Naive B cell (primary cell): ENCODE measurements at places on chromosomes 11 and 22.

- no peak for DNase-seq
These were observed 140.7 kb downstream of the NXPE2 start for GRCh38 chr11:114819028-114819427.

- no peak for DNase-seq
These were observed 1.2 kb downstream of the DNAJC4 start for GRCh38 chr11:64231546-64231945.

GRCh38 chr11:74468936-74469335 lies 1.6 kb upstream of the KCNE3 start:
- no peak for DNase-seq

- no peak for DNase-seq
These were observed 452.1 kb downstream of the NTM start for GRCh38 chr11:131822506-131822905.

- no peak for DNase-seq
These were observed 804 bp downstream of the ACER3 start for GRCh38 chr11:76861490-76861953.

DNA sequence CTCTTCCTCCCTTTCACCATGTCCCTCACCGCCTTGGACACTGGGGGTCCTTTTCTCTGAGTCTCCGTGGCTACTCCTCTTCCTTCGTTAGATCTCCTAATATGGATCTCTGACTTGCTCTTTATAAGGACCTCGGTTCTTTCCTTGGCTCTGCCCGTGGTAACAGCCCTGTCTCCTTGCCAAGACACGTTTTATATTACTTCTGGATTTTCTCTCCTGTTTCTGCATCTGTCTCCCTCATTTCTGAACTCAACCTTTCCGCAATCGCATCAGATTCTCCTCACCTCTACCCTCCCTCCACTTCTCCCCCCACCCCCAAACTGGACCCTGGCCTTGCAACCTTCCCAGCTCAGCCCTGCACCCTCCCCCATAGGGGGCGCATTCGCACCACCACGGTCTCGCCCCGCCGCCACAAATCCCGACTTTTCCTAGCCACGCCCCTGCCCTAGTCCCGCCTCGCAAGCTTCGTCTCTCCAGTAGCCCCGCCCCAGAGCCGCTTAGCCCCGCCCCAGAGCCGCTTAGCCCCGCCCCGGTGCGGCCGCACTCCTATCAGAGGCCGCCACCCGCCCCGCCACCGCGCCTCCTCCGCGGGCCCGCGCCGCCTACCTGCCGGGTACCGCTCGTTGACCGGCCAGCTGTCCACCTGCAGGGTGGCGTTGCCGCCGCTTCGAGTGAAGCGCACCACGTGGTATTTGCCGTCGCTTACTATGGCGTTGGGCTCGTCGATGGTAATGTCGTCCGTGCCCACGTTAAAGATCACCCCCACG lies 39.0 kb downstream of the SLC22A12 start:
- no peak for DNase-seq

- DNase-seq = no peak
These were observed 15.0 kb downstream of the SMIM38 start for GRCh38 chr11:69170704-69171103.

DNA sequence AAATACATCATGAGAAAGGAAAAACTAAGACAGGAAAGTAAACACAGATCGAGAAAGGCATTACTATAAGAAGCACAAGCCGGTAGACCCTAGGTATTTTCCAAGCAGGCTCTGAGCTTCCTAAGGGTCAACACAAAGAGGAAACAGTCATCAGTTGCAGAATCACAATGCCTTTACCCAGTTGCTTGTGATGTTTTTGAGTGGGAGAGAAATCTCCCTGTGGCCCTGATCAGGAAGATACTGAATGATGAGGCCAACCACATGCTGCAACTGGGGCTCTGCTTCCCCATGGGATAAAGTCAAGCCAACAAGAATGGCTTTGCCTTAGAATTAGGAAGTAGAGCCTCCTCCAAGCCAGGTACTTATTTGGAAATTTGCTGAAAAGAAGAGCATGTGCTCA lies 132.6 kb downstream of the MICAL2 start:
- DNase-seq = no peak

GRCh38 chr11:1887451-1888346 lies 4.0 kb downstream of the PRR33 start:
- DNase-seq = no peak

- no peak for DNase-seq
These were observed 51.7 kb upstream of the RCN1 start for GRCh38 chr11:32039149-32039548.

DNA sequence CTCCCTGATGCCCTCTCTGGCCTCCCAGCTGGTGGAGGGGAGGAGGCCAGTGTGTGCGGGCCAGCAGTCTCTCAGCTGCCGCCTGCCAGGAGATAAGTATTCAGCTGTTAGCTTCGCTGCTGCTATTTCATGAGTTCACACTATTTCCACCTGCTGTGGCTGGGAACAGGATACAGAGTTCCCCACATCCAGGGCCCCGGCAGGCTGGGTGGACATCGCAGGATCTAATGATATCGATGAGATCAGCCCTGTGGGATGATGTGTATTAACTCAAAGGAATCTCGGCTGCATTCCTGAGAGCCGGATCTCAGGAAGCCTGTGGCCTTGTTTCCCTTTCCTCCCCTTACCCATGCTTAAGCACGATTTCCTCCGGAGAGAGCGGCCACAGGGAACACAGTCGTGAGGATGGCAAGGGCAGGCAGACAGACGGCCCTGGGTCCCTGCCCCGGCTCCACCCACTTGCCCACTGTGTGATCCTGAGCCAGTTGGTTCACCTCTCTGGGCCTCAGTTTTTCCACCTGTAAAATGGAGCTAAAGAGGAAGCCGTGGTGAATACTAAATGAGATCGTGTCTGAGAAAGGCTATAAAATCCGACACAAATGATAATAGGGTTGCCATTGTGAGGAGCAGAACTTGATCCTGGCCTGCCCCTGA lies 6.5 kb upstream of the PVALB start:
- no peak for DNase-seq

GRCh38 chr22:38733329-38733723 lies 22.5 kb downstream of the SUN2 start:
- peak; percentile 47 for DNase-seq

DNA sequence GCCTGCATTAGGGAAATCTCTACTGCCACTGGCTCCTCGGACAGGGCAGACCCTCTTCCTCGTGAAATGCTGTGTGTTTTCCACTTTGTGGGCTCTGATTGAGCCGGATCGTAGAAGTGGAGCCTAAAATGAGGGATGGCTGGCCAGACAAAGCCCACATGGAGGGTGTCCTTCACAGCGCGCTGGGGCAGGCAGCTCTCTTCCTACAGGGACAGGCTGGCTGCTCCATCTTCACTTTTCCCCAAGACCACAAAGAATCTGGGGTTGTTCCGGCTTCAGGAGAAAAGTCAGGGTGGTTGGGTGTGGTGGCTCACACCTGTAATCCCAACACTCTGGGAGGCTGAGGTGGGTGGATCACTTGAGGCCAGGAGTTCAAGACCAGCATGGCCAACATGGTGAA lies 94.9 kb downstream of the MORC2 start:
- DNase-seq = no peak
